KBM-7 (cell line): ENCODE measurements at places on chromosomes 7 and 10.

DNA sequence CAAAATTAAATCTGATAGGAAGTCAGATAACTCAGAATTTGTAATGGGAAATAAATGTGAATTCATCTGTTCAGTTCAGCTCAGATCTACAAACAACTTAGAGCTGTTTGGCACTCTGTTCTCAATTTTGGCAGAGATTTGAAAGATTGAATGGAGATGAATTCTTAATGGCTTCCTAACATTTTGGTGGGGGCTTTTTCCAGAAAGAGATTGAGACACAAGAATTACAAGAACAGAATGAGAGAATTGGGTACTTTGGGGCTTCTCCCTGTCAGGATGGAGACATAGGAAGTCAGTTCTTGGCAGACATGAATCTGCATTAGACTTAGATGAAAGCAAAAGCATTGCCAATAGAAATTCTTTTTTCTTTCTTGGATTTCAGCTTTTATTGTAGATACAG, 39.0 kb upstream of the PTPRZ1 start:
- DNase-seq, result no peak

DNA sequence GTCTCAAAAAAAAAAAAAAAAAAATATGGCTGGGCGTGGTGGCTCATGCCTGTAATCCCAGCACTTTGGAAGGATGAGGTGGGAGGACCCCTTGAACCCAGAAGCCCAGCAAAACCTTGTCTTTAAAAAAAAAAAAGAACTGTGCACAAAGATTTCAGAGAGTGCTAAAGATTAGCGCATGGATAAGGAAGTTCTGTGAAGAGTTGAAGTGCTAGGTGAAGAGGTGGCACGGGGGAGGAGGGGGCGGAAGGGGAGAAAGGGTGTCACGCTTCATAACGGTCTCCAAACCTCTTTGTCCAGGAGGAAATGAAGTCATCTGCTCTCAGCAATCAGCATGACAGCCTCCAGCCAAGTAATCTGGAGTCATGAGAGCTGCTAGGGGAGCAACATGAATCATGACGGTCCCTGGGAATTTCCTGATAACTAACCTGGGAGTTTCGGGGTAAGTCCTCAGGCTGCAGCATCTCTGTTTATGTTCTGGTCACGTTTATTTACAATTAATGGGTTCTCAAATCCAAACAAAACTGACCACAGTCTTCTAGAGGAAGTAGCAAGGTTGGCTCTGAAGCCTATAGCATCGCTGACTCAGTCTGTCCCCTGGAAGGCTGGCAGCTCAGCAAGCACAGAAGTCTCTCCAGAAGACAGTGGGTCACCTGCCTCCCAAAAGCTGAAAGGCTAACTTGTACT, 1.9 kb upstream of the PLAU start:
- DNase-seq, result peak; percentile 96

- no peak for DNase-seq
These were observed 73.1 kb downstream of the LANCL2 start for GRCh38 chr7:55438085-55438756.

GRCh38 chr10:91317541-91317940, 92.6 kb upstream of the HECTD2 start:
- no peak for DNase-seq

- DNase-seq, result no peak
These were observed 73.0 kb upstream of the IL6 start for GRCh38 chr7:22653951-22654350.

GRCh38 chr10:101725296-101726114, 30.5 kb upstream of the FBXW4 start:
- no peak for DNase-seq

- no peak for DNase-seq
These were observed 2.6 kb downstream of the ADCYAP1R1 start for GRCh38 chr7:31054608-31055278.

- peak; percentile 48 for DNase-seq
These were observed 136.9 kb upstream of the PRSS1 start for GRCh38 chr7:142612237-142612881.

DNA sequence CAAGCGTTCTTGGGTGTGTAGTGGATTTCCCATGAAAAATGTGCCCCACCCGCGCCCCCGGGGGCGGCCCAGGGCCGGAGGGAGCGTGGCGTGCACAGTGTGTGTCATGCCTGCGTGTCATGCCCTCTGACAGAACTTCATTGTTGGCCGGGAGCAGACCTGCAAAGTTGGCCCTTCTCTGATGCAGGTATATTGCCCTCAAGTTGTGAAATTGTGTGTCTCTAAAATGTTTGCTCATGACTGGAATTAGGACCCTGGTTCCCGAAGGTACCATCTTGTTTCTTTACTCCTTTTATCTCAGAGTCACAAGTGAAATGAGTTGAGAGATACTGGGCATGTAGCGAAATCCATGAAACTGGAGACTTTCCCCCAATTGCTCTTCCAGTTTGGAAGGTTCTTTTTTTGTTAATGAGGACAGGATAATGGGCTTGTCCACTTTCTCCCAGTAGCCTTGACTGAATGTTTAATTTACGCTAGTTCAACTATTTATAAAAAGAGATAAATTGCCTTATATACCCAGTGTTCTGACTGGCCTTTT, 26.2 kb downstream of the ADK start:
- DNase-seq, result peak; percentile 55

DNA sequence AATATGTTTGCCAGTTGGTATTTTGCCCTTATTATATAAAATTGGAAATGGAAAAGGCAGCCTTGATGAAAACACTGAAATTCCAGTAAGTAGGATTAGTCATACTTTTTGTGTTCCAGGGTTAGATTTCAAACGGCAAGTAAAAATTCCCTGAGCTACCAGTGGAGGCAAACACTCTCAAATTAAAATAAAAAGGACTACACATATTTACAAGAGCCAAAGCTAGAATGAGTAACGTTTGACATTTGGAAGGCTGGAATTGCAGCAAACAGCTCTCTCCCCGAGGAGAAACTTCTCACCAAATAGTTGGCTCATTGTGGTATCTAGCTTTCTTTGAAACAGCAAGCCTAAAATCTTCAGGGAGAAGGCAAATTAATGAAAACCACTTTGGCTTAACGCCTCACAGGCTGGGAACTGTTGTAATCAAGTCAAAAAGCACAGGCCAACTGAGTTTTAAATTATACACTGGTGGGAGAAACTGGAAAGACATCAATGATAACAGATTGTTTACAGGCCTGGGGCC, 288.4 kb downstream of the SNX13 start:
- DNase-seq, result no peak

GRCh38 chr10:130065251-130065650, 45.4 kb downstream of the C10orf143 start:
- DNase-seq, result no peak

DNA sequence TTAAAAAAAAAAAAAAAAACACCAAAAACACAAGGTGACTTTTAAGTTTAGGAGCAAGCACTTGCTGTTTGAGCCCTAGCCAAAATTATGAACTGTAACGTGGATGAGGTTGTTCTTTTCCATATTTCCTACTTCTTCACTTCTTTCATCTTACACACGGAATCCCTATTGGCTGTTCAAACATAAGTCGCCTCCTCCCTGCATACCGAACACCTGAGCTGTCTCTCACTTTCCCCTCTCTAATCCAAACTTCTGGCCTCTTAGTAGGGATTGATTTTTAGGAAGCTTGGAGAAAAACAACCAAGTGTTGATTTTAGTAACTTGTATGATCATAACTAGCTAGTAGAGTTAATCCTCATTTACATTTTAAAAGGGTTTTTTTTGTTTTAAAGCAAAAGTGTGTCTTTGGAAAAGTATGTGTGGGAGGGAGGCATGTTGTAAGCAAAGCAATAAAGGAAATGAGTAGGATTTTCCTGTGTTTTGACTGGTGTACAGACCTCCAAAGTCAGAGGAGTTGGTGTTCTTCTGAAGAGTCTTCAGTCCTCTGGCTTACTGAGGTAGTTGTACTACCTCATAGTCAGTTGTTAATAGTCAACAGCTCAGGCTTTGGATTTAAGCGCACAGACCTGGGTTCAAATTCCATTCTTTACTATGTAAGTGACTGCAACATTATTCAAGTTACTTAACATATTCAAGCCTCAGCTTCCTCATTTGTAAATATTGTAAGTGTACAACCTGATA, 39.3 kb downstream of the RABGEF1 start:
- DNase-seq, result no peak

GRCh38 chr7:129557686-129558481, 53.6 kb upstream of the NRF1 start:
- DNase-seq, result no peak

- DNase-seq, result no peak
These were observed 435.3 kb downstream of the MDFIC start for GRCh38 chr7:115356999-115357702.

GRCh38 chr10:125030567-125031197, 88.8 kb downstream of the ZRANB1 start:
- no peak for DNase-seq

DNA sequence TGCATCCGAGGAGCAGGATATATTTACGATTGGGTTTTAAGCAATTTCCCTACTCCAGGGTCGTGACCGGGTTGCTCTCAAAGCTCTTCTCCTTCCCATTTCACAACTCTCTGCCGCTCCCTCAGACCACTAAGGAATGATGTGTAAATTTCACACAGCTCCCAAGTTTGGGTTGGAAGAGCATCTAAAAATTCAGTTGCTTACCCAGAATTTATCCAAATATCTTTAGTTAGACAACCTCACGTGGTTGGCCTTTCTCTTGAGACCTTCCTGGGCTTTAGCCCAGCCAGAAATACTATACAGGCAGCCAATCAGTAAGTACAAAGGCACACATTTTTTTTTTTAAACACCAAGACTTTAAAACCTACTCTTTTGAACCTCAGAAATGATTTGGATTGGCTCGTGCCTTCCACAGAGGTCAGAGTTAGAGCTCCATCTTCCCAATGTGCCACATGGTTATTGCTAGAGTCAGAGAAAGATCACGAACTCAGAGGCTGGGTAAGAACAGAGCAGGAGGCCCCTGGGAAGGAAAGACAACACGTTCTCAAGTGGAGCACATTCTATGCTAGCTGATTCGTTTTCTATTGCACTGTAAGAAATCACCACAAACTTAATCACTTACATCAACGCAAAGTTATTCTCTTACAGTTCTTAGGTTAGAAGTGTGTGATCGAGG, 335.4 kb upstream of the MGMT start:
- no peak for DNase-seq

DNA sequence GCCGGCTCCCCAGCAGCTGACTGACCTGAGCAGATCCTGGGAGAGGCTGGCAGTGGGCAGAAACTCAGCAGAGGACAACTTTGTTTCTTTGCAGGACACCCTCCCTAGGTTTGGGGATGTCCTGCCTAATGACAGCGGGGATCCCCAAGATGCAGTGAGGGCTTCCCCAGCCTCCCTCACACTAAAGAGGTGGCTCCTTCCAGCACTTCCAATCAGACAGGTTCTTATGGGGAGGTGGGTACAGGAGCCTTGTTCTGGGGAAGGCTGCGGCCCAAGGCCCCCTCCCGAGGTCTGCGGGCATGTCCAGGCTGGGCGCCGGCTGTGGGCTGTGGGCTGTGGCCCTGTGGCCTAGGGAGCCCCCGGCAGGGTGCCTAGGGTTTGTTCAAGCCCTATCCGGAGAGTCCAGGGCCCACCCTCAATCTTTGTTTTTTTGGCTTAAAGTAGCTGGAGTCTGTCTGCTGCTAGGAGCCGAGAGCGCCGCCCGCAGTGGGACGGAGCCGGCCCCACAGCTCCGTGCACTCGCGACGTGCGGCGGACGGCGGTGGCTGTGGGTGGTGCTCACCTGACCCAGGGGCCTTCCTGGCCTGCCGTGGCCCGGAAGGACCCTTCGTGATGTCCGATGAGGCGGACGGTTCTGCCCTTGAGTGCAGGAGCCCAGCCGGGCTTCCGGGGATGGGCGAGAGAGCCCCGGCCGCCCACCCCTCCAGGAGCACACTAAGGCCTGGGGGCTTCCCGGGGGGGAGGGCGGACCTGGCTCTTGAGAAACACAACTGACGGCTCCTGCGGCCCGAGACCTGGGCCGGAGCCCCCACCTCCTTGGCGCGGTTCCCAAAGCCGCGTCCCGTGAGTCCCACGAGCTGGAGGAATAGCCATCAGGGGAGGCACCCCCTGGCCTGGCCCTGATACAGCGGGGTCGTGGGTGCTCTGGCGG, 57.2 kb downstream of the PDGFA start:
- DNase-seq, result no peak

GRCh38 chr10:109593682-109594081, 329.6 kb downstream of the XPNPEP1 start:
- DNase-seq, result no peak

DNA sequence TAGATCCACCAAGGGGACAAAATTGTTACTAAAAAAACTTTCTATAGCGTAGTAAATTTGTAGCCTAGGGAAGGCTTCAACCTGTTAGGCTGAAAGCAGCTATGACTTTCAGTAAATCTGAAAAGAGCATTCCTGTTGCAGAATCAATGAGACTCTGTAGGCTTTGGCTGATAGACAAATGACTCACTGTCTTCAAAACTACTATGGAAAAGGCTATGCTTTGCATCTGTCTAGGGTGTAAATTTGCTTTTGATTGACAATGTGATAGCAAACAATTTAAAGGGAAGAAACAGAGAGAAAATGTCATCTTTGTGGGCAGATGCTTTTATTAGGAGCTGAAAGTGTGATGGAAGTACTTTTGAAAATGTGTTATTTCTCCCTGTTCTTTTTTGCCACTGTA, 60.6 kb downstream of the ARL5B start:
- DNase-seq, result no peak

- DNase-seq, result peak; percentile 31
These were observed 33.2 kb downstream of the C7orf33 start for GRCh38 chr7:148623586-148624282.

GRCh38 chr10:104232613-104233102, 494 bp upstream of the CFAP43 start:
- DNase-seq, result no peak

- DNase-seq, result no peak
These were observed 125.6 kb upstream of the PRPS1L1 start for GRCh38 chr7:18153183-18153748.

DNA sequence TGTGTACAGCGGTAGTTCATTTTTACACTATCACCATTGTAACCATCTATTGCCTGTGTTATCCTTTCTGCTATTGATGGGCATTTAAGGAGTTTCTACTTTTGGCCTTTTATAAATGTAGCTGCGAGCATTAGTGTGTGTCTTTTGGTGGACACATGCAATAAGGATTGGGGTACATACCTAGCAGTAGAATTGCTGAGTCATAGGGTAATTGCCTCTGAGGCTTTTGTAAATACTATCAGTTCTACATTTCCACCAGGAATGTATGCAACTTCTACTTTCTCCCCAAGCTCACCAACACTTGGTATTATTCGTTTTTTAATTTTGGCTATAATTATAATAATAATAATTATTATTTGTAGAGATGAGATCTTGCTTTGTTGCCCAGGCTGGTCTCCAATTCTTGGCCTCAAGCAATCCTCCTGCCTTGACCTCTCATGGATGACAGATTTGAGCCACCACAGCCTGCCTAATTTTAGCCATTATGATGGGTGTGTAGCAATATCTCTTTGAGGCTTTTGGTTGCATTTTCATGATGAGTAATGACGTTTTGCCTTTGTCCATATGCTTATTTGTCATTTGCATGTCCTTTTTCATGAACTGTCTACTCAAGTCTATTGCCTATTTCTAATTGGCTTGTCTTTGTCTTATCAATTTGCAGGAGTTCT, 277.0 kb downstream of the ACTR3B start:
- no peak for DNase-seq

DNA sequence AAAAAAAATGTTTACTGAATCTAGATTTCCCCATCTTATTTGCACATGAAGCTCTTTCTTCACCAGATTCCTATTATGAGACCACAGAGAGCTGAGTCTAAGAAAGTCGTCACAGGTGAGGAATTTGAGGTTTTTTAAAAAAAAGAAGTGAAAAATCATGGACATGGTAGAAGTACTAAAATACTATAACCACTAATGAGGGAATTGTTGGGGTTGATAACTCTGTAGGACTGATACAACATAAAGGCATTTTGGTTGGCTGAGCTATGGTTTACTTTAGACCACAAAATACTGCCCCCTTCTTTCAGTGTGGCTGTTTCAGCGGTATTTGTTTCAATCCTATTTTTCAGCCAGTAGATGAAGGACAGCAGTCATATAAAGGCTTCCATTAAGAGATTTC, 1111.3 kb downstream of the TYW1 start:
- DNase-seq, result no peak
